ENCODE measurements at places on chromosomes 4 and X.

GRCh38 chr4:74437866-74438265 is 7.1 kb upstream of the AREG start:
- DNase-seq: no peak

GRCh38 chr4:89277412-89277811 is 30.2 kb downstream of the GPRIN3 start:
- DNase-seq: no peak

DNA sequence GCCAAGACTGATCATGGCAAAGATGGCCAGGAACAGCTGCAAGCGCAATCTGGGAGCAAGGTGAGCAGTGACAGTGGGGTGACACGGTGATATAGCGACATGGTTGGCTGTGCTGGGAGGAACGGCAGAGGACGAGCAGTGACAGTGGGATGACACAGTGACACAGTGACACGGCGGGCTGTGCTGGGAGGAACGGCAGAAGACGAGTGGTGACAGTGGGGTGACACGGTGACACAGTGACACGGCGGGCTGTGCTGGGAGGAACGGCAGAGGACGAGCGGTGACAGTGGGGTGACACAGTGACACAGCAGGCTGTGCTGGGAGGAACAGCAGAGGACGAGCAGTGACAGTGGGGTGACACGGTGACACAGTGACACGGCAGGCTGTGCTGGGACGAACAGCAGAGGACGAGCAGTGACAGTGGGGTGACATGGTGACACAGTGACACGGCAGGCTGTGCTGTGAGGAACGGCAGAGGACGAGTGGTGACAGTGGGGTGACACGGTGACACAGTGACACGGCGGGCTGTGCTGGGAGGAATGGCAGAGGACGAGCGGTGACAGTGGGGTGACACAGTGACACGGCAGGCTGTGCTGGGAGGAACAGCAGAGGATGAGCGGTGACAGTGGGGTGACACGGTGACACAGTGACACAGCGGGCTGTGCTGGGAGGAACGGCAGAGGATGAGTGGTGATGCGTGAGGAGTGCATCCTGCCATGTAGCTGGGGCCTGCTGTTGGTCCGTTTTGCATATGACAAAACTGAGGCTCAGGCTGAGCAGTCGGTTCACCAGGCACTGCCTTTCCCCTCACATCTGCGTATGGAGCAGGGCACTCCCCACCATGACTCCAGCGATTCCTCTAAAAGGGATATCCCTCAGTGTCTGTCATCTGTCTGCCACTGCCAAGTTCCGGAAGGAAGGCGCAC is 36.0 kb upstream of the MXD4 start:
- DNase-seq: no peak

DNA sequence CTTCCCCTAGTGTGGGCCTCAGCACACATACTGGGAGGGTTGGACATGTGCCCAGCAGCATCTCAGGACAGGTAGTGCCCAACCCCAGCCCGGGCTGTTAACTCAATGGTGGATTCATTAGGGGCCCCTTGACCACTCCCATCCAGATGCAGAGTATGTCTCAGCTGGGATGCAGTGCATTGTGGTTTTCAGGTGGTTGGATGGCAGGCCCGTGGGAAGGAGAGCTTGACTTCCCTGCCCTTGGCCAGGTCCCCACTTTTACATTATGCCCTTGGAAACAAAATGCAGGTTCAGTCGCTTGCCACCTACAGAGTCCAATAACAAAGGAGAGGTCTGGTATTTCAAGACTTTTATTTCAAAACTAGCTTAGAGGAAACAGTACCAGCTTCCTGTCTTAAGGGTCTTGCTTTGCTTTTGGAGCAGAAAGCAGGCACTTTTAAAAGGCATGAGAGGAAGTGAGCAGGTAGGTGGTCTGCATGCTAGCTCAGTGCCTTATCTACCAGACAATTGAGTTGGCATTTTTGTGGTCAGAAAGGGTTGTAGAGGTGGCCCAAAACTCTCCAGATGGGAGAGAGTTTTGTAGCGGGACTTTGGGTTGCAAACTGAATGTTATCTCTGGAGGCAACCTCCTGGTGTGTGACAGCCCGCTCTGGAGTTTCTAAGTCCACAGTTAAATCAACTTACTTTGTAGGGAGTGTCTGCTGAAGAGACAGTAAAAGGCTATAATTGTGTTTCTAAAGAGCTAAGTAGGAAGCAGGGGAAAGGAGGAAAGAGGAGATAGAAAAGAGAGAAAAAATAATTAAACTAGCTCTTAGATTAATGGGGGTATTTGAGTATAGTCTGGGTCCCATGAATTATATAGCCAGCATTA is 171.0 kb downstream of the GALNTL6 start:
- DNase-seq: no peak

GRCh38 chr4:177512646-177513045 is 70.4 kb upstream of the AGA start:
- no peak for DNase-seq

DNA sequence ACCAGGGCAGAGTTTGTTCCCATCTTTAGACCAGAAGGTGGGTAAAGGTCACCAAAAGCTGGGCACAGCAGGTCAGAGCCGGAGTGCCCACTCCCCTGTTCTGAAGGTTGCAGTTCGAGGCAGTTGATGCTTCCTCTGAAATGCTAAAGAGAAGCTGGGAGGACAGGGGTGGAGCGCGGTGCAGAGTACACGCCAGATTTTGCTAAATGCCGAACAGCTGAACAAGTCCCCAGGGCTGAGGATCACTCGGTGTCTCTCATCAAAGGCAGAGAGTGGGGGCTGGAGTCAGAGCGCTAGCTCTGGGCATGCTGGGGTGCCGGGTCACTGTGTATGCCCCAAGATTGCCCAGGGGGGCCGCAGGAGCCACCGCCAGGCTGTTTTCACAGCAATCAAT is 197.0 kb downstream of the BCOR start:
- DNase-seq: no peak

DNA sequence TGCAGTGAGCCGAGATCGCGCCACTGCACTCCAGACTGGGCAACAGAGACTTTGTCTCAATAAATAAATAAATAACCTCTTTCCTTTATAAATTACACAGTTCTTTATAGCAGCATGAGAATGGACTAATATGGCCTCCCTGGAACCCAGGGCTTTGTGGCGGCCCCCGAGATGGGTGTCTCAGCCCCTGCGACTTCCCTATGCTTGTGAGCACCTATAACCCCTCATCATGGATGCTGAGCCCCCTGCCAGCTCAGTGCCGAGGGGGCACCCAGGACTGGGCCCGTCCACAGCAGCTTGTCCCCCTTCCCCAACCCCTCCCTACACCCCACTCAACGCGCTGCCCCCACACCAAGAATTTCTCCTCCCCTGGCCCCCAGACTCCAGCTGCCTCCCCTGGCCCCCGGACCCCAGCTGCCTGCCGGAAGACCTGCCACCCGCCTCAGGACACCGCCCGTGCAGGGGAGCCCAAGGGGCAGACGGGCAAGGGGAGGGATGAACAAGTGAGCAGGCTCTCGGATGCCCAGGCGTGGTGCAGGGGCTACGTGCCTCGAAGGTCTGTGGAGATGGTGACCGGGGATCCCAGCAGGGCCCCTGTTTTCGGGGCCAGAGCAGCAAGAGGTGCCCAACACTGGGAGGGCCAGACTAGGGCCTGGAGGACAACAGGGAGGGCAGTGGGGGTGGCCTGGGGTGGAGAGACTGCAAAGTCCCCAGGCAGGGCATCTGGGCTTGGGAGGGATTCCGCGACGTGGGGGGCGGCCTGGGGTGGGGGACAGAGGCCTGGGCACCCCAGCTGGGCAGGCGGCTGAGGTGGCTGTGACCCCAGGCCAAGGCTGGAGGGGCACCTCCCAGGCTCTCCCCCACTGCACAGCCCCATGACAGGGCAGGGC is 74.0 kb downstream of the FAM53A start:
- no peak for DNase-seq

DNA sequence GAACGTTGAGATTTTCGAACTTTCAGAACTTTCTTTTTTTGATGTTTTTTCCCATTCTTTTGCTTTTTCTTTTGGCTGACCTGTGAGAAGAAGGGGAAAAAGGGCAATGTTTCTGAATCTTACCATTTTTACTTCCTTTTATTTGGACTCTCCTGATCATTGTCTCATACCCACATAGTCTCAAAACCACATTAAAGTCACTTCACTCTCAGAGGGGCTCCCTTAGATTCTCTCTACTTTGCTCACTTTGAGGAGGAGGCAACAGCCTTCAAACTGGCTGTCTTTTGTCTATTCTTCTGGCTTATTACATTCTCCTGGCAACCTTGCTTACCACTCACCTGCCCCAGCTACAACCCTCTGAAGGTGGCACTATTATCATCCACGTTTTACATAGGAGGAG is 3.7 kb downstream of the CXCL9 start:
- DNase-seq: no peak

DNA sequence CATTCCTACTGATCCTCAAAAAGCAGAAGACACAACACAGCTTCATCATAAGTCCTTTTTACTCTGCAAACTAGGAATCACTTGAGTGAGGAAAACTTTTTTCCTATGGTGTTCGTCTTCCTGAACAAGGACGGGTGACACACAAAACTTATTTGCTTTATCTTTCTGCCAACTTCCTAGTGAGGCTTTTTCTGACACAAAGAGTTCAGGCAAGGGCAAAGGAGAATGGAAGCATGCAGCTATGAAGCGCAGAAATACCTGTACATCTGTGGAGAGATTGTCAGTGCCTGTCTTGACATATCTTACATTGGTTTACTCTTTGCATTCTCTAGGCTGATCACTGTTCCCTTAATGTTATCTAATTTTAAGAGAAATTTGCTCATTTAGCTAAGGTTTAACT is 548.0 kb upstream of the IGFBP7 start:
- no peak for DNase-seq

DNA sequence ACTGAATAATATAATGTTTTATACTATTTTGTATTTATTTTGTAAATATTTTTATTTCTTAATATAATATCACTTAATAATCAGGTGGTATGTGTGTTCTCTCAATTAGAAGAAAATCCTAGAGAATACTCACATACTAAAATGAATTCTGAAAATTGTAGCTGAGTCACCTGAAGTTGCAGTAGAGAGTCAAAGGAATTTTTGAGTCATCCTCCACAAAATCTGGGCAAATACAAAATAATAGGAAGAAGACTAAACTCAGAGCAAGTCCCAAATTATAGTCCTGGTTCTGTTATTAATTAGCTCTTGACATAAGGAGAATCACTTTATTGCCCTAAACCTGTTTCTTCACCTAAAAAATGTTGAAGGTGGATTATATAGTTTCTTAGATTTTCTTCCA is 57.8 kb downstream of the SPATA4 start:
- DNase-seq: no peak

DNA sequence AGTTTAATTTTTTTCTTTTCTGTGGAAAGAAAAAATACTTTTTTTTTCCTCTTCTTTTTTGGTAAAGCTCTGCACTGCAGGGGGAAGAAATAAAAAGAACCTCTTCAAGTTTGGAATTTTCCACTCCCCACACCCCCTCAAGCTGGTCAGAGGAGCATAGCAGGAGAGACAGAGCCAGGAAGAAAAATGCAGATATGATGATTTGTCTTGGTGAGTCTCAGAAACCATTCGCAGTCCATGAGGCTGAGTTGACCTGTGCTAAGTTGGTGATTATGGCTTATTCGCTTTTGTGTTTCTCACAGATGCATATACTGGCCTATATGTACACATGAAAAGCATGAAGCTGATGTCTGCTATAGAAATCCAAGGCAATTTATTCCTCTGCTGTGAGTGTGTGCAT is 205.9 kb downstream of the LDB2 start:
- DNase-seq: no peak

GRCh38 chr4:25486171-25486570 is 109.1 kb downstream of the ANAPC4 start:
- no peak for DNase-seq

DNA sequence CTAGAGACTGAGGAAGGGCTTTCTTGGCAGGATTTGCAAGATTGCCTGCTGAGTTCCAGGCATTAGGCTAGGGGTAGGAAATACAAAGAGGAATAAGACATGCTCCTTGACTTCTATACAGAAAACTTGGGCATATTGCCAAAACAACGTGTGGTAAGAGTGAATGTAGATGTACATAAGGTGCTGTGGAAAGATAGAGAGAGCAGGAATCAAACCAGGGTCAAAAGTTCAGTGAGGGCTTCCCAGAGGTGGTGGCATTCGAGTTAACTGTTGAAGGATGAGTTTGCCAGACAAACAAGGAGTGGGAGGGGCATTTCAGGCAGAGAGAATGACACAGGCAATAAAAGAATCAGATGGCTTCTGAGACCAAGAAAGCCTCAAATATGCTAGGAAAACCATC is 187.9 kb downstream of the KDR start:
- no peak for DNase-seq

DNA sequence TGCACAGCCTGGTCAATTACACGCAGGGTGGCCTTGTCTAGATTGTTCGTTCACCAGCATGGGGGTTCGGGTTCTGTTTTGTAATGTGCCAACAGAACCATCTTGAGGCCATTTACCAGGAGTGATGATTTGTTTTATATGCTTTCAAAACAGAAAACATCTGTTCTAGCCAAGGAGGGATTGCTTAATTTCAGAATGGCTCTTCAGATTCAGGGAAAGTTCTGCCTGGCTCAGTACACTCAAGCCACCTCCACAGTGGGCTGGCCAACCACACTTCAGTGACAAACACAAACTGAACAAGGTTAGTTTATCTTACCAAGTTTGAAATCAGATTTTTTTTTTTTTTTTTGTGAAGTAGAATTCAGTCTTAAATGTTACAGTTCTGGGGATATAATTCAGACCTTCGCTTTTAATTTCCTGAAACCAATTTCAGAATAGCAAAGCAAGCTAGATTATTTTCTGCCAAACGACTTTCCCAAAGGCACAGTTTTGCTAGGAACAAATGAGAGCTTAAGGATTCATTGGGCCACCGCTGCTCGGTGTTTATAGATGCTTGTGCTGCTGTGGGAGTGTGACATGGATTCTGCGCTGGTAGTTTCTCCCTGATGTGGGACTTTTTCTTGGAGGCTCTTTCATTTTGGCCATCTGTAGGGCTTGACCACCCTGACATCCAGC is 23.4 kb downstream of the SMS start:
- no peak for DNase-seq

GRCh38 chrX:8868070-8868773 is 67.0 kb upstream of the FAM9A start:
- DNase-seq: no peak

- DNase-seq: no peak
These were observed 141.4 kb downstream of the KLHL8 start for GRCh38 chr4:87078987-87079486.

GRCh38 chr4:54308110-54308509 is 79.0 kb downstream of the PDGFRA start:
- no peak for DNase-seq

- no peak for DNase-seq
These were observed 281.0 kb upstream of the MAOA start for GRCh38 chrX:43375136-43375535.

DNA sequence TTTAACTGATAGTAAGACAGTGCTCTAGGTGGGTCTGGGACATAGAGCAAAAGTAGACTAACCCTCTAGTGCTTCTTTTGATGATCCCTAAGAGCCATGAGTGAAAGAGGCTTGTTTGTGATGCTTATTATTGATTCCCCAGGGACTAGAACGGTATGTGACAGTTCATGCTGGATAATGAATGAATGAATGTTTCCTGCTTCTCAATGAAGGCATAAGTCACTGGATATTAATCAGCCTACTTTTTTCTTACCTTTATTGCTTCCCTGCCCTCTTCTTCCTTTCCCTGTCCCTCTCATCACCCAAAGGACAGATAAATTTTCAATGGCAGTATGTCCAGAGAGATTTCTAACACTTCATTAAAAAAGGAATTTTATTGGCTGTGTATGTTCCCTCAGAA is 486.2 kb downstream of the RPA4 start:
- DNase-seq: no peak
